ENCODE measurements at places on chromosomes 5 and 9. TPM values are rescaled to one million over a fixed set of nuclear protein-coding genes. Genes with fewer than 3 reads are reported as not detected.

GRCh38 chr5:72063219-72063819, 44.0 kb upstream of the MAP1B start:
- no peak for ATAC-seq

IFNA2 gene
- not detected for total RNA-seq

DNA sequence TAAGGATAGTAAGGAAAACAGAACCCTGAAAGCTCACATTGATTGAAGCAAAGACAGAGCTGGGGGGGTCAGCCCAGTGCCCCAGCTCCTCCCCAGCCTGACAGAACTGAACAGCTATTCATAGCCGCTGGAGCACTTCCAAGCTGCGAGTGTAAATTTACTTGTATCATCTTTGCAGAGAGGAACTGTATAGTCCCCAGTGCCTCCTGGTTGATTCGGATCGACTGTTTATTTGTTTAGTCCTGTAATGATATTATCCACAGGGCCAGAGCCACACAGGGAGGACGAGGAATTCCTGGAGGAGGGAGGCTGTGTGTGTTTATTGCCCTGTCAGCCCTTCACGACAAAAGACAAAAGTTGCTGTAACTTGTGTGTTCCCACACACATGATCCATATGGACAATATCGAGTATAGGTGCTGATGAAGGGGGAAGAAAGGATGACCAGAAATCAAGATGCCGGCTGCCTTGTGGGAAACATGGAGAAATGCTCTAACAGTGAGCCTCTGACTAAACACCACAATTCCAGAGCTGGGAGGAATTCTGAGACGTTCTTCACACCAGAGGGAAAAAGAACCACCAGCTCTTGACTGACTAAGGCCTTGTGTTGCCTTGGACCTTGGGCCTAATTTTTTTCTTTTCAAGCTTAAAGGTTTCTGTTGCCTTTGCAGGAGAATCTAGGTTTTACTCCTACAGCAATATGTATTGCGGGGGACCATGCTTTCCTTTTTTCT, 31.1 kb downstream of the FOXD1 start:
- ATAC-seq, result no peak

GRCh38 chr5:96957254-96958049, 21.6 kb downstream of the LNPEP start:
- ATAC-seq, result no peak

DNA sequence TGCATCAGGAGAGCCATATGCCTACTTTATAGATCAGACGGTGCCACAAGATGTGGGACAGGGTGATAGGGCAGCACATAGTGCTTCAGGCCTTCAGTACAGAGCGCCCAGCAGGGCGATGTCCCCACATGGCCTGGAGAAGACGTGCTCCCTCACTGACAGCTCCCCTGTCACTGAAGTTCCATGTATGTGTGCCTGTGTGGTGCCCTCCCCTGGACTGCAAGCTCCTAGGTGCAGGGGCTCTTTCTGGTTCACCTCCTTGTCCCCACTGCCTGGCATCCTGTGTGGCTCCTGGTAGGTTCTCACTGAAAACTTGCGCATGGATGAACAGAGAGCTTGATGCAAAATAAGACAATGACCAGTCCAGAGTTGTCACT, 233.1 kb downstream of the GADD45G start:
- peak; percentile 36 for ATAC-seq

- no peak for ATAC-seq
These were observed 37.8 kb downstream of the MEF2C start for GRCh38 chr5:88845081-88845697.

CTSL gene
- 782 TPM for total RNA-seq

DNA sequence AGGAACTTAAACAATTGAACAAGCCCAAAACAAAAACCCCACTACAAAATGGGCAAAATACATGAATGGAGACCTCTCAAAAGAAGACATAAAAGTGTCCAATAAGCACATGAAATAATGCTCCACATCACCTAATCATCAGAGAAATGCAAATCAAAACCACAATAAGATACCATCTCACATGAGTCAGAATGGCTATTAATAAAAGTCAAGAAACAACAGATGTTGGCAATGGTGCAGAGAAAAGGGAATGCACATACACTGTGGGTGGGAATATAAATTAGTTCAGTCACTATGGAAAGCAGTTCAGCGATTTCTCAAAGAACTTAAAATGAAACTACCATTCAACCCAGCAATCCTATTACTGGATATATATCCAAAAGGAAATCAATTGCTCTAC, 337.4 kb upstream of the GRIA1 start:
- peak; percentile 92 for ATAC-seq

PCDHA5 gene
- 5.3 TPM for total RNA-seq

GRCh38 chr9:10071579-10071978, 541.2 kb downstream of the PTPRD start:
- ATAC-seq, result no peak
